RWPE2 (cell line): ENCODE measurements at places on chromosomes 7 and 10.

DNA sequence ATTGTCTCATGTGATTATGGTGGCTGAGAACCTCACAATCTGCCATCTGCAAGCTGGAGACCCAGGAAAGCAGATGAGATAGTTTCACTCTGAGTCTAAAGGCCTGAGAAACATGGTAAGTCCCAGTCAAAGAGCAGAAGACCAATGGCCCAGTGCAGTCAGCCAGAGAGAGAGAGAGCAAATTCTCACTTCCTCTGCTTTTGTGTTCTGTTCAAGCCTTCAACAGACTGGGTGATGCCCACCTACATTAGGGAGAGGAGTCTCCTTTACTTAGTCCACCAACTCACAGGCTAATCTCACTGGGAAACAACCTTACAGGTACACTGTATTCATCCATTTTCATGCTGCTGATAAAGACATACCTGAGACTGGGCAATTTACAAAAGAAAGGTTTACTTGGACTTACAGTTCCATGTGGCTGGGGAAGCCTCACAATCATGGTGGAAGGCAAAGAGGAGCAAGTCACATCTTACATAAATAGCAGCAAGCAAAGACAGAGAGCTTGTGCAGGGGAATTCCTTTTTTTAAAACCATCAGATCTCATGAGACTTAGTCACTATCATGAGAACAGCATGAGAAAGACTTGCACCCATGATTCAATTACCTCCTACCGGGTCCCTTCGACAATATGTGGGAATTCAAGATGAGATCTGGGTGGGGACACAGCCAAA is 4.7 kb upstream of the FRMPD2 start:
- no peak for DNase-seq

- DNase-seq: no peak
Observed at GRCh38 chr7:107122486-107122911, 46.3 kb upstream of the HBP1 start.

GRCh38 chr10:78959924-78960285 is 108.9 kb upstream of the ZMIZ1 start:
- no peak for DNase-seq

DNA sequence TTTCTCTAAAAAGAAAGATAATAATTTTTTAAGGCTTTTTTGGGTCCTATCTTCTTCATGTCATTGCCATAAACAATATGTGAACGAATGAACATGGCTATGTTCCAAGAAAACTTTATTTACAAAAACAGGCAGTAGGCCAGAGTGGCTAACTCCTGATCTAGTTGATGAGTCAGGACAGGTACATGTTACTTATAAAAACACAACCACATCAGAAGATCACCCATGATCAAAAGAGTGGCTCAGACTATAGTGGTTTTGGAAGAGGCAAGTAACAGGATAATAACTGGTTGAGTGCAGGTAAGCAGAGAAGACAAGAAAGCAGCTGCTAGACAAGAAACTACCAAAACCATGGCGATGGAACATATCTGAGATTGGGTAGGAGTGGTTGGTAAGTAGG is 468.7 kb downstream of the KCNMA1 start:
- no peak for DNase-seq

DNA sequence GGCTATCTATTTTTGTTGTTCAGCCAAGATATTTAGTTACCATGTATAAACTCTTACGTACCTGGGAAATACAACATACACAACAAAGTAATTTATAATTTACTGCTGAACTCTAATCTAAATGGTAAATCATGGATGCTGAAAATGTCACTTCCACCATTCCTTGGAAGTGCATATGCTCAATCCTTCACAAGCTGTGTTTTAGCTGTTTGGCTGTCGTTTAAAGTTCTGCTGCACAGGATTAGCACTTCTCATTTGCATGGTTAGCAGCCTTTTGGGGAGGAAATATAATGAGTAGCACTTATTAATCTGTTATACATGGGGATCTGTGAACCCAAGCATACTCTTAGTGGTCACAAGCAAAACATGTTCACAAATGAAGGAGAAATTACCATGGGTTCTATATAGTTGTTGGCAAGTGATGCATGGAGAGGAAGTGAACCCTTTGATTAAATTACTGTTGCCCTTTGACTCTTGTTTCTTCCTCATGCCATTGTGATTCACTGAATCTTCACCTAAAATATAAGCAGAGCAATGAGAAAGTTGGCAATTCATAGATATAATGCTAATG is 18.5 kb downstream of the PIK3CG start:
- no peak for DNase-seq

DNA sequence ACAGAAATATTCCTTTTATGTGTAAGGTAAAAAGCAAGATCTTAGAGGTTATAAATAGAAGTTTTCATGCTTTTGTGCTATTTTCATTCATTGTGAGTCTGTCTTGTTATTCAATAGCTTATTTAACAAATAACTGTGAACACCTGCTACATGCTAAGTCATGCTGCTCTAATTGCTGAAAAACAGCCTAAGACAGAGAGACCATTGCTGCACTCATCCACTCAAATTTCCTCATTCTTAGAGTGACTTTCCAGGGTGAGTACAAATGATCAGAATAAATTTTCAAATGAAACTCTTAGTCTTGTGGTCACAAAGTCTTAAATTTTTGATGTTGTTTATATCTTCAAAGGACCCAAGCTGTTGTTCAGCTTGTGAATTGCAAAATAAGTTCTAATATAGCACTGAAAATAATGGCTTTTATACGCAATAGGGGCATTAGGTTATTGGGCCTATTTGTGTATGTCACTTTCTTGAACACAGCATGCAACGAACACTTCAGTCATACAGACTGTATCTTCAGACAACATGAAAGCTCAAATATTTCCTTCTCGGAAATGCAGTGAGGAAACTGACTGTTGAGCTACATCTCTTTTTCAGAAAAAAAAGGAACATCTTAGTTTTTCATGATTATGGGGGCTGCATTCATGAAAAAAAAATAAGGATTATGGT is 247.9 kb upstream of the PCDH15 start:
- DNase-seq: no peak

- DNase-seq: no peak
Observed at GRCh38 chr7:139838876-139839275, 9.8 kb downstream of the TBXAS1 start.

DNA sequence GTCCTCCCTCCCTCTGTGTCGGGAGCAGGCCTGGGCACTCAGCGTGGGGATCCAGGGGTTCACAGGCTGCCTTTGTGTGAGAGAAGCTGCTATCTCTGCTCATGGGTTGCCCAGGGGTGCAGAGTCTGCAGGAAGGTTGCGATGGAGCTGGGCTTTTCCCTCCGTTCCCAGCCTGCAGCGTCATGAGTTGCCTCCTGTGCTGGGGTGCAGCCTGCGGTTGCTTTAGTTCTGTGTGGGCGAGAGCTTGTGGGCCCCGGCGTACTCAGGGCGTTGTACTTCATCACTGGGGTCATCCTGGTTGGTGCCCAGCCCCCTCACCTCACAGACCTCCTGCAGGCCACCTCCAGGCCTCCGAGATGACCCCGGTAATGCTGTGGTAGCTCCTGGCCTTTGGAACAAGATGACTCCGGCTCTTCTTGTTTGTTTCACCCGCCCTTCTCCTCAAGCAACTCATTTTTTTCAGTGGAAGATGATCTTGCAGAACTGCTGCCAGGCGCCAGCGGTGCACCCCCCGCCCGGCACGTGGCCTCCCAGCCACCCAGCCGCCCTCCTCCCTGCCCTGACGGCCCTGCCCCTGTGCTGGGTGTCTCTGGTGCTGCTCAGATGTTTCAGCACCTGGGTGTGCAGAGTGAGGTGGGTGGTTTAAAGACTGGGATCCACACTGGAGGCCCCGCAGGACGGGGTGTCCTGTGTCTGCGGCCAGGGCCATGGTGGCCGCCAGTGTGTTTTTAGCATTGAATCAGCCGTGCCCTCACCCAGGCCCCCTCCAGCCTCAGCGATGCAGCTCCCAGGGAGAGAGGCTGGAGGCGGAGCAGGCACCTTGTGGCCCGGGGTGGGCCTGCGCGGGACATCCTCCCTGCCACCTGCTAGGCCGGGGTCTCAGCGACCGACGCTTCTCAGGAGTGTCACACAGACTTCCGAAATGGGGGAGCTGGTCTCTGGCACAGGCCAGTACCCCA is 7.2 kb downstream of the AP5Z1 start:
- DNase-seq: no peak
